ENCODE measurements at places on chromosomes 7 and 10.

DNA sequence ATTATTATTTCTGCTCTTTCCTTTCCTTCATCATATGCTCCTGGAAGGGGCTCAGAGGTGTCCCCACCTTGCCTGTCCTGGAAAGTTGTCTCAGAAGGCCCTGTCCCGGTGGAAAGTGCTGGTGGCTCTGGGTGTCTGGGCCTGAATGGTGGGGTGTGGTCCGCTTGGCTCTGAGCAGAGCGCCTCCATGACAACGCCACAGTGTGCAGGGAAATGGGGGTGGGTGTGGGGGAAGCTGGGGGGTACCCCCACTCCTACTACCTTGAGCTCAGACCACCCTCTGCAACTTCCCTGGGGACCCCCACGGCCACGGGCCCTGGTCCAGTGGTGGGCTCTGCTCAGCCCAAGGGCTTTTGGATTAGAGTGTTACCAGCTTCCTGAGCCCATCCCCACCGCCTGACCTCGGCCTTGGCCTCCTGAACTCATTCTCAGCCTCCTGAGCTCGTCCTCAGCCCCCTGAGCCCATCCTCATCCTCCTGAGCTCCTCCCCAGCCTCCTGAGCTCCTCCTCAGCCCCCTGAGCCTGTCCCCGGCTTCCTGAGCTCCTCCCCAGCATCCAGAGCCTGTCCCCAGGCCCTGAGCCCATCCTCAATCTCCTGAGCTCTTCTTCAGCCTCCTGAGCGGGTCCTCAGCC, 106.4 kb upstream of the FAM20C start:
- no peak for DNase-seq

DNA sequence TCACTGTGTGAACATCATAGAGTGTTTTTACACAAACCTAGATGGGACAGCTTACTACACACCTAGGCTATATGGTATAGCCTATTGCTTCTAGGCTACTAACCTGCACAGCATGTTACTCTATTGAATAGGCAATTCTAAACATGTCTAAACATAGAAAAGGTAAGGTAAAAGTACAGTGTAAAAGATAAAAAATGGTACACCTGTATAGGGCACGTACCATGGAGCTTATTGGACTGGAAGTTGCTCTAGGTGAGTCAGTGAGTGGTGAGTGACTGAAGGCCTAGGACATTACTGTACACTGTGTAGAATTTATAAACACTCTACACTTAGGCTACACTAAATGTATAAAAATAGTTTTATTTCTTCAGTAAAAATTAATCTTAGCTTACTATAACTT, 182.0 kb upstream of the THSD7A start:
- no peak for DNase-seq

- DNase-seq = no peak
These were observed 108.4 kb upstream of the AGK start for GRCh38 chr7:141442781-141443180.

DNA sequence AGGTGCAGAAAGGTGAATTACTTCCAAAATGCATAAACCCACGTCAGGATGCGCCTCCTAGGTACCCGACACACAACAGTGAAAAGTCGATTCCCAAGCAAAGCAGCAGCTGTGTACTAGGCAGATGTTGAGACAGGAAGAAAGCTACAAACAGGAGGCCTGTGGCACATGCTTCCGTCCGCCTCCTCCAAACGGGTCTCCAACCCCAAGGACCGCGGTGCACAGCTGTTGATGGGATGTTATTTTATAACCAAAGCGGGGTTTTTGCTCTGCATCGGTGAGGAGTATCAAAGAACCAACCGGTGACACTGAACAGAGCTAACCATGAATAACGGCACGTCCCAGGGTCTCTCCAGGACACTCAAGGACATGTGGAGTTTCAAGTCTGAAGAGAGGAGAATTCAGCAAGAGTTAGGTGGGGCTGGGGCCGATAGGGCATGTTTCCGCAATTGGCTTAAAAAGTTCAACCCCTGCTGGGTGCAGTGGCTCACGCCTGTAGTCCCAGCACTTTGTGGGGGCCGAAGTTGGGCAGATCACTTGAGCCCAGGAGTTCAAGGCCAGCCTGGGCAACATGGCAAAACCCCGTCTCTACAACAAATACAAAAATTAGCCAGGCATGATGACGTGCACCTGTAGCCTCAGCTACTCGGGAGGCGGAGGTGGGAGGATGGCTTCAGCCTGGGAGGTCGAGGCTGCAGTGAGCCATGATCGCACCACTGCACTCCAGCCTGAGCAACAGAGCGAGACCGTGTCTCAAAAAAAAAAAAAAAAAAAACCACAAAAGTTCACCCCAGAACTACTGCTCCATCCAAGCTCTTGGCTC, 108.0 kb downstream of the SMURF1 start:
- no peak for DNase-seq

GRCh38 chr7:25075459-25075858, 49.6 kb downstream of the CYCS start:
- DNase-seq = no peak

GRCh38 chr7:26898891-26899290, 34.5 kb upstream of the SKAP2 start:
- no peak for DNase-seq

DNA sequence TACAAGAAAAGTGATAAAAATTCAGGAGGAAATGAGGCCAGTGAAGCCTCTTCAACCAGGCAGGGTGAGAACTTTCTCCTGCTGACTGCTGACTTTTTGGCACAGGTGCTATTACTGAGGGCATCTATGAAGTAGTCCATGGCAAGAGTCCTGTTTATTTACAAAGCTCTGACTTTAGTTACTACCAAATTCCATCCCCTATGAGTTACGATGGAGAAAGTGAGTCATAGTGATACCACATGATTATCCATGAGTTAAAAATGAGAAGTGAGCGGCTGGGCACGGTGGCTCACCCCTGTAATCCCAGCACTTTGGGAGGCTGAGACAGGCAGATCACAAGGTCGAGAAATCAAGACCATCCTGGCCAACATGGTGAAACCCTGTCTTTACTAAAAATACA, 19.9 kb downstream of the CCDC3 start:
- no peak for DNase-seq

DNA sequence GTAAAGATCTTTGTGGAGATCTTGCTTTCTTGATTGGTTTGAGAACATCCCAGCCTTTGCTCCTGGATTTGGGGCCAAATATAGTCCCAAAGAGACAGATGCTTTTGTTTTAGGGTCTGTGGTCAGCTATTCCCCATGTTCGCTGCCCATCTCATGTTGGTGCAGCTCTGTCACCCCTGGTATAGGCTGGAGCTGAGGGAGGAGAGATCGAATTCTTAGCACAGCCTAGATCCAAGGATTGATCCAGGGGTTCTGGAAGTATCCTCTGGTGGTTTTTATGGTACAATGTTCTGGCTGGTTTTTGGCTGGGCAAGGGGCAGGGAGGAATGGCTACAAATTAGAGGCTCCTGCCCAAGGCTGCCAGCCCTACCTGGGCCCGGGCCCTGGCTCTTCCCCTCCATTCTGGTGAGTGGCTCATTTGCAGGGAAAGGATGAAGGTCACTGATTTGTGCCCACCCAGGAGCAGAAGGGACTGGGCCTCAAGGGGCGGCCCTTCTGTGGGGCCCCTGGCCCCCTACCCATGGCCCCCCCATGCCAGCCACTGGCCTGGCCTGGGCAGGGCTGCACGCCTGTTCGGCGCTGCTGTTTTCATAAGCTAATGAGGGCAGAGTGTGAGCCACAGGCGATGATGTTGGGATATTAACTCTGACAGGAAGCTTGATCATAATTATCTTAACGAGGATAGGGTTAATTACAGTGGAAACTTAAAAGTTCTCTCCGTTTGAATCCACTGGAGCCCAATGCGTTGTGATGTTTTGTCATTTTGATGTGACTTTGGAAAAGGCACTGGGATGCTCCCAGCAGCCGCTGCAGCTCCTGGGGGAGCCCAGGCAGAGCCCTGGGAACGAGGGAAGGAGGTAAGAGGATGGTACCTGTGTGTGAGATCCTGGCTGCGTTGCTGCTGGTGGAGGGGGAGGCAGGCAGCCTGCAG, 600.6 kb downstream of the LRMDA start:
- no peak for DNase-seq

GRCh38 chr7:152643979-152644559, 31.9 kb downstream of the XRCC2 start:
- DNase-seq = no peak

GRCh38 chr7:44318332-44318731, 7.1 kb downstream of the CAMK2B start:
- no peak for DNase-seq

DNA sequence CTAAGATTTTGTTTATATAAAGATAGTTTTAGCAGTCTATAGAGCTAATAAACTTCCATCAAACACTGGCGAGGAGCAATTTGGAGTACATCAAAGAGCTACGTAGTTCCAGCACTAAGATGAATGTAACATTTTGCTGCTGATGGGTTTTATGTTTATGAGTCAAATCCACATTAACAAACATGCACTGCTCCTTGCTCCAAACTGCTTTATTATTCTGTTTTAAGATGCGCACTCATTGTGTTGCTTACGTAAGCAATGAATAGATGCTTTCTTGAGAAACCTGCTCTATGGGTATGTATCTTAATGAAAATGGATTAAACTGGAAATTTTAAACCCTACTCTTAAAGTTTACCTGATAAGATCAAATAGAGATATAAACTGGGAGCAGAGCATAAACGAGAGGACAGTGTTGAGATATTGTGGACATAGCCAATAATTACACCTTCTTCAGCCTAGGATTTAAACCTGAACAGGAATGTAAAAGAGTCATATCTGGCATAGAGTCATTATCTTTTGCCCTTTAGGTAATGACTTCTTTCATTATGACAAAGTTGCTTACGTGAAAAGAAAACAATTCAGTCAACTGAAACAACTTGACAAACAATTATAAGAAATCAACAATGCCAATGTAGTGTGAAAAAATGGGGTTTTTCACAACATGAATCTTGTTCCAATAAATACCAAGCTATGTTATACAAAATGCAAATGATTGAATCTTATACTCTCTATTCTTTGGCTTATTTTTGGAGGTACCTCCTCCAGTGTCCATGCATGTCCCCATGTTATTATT, 153.5 kb upstream of the MTPN start:
- DNase-seq = no peak

DNA sequence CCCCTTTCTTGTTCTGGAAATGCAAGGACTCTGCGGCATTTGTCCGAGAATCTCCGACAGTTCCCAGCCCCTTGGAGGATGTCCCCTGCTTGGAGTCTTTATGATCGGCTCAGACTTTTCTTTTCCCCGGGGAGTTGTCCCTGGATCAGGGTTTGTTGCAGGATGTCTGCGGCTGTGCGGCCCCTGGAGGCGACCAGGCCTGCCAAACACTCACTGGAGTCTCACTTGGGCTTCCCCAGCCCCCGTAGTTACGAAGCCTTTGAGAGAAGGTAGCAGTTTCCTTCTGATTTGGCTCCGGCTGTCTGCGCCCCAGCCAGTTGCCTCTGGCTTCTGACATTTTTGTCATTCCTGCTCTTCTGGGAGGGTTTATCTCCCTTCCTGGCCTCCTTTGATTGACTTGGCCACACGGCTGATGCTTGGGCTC, 16.1 kb downstream of the COL26A1 start:
- no peak for DNase-seq

GRCh38 chr10:112429654-112430230, 17.0 kb downstream of the ZDHHC6 start:
- DNase-seq = no peak

GRCh38 chr7:68449099-68449498, 1149.2 kb upstream of the AUTS2 start:
- no peak for DNase-seq

GRCh38 chr7:44075296-44076075, 6.8 kb downstream of the POLM start:
- no peak for DNase-seq

- DNase-seq = peak; percentile 73
These were observed 97.2 kb upstream of the INSYN2A start for GRCh38 chr10:127293640-127294039.

- no peak for DNase-seq
These were observed at the start of gene VSTM4 for GRCh38 chr10:49115015-49115795. VSTM4 (minus strand) TSS chr10:49115522; CDS start chr10:49115485, 37 bp downstream.

- DNase-seq = no peak
These were observed 30.6 kb upstream of the CTBP2 start for GRCh38 chr10:125190946-125191345.

DNA sequence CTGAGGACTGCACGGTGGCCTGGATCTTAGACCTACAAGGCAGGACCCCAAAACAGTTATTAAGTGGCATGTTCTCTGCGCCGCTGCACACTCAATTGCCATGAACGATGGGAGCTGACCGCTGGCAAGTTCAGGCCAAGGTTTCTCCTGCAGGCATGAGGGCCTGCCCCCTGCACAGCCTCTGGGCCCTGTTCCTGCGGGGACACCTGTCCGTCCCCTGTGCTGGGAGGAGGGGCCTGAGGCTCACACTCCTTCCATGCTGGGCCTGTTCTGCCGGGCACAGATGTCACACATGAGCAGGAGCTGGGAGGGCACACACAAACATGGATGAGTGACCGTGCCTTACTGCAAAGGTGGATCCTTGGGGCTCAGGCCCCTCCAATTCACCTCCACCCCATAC, 90.0 kb downstream of the PTPRN2 start:
- no peak for DNase-seq

GRCh38 chr10:35875016-35875676, 233.1 kb upstream of the FZD8 start:
- no peak for DNase-seq

GRCh38 chr10:24513155-24513554, 210.5 kb downstream of the ARHGAP21 start:
- DNase-seq = no peak

GRCh38 chr10:15789793-15790525, 70.2 kb upstream of the ITGA8 start:
- DNase-seq = no peak

DNA sequence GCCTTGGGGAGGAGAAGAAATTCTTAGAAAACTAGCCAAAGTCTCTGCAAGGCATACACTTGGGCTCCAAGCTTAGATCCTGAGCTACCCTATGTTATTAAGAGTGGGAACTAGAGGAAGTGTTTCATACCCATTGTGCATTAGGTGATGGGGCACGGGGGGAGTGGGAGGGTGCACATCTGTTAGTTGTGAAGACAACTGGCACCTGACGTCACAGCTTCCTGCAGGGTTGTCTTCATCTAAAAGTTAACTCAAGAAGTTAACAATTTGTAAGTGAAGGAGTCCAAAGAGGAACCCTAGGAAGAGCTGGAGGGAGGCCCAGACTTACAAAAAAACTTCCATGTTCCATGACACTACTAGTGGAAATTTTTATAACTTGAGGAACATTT, 158.1 kb downstream of the ADRA2A start:
- DNase-seq = no peak

GRCh38 chr10:123093489-123093888, 42.3 kb upstream of the HMX3 start:
- DNase-seq = no peak

- no peak for DNase-seq
These were observed 67.4 kb upstream of the LRRC4 start for GRCh38 chr7:128098629-128099028.
